ENCODE measurements at places on chromosomes 2 and 18.

- DNase-seq: no peak
Observed at GRCh38 chr2:20170704-20171250, 54.2 kb downstream of the SDC1 start.

- no peak for DNase-seq
Observed at GRCh38 chr18:13521418-13521817, 204.9 kb downstream of the FAM210A start.

DNA sequence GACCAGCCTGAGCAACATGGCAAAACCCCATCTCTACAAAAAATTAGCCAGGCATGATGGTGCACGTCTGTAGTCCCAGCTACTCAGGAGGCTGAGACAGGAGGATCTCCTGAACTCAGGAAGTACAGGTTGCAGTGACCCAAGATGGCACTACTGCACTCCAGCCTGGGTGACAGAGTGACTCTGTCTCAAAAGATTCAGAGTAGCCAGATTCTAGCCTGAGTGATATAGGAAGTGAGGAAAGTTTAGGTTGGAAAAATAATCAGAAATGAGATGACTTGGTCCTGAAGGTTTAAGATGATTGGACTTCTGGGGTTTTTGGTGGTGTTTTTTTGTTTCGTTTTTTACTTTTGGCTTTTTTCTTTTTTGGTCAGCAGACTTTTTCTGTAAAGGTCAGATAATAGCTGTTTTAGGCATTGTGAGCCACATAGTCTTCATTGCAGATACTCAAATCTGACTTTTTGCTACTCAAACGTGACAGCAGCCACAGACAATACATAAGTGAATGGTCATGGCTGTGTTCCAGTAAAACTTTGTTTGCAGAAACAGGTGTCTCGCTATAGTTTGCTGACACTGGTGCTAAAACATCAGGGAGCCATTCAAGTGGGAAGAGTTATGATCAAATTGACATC, 104.1 kb upstream of the UBXN4 start:
- DNase-seq: no peak

DNA sequence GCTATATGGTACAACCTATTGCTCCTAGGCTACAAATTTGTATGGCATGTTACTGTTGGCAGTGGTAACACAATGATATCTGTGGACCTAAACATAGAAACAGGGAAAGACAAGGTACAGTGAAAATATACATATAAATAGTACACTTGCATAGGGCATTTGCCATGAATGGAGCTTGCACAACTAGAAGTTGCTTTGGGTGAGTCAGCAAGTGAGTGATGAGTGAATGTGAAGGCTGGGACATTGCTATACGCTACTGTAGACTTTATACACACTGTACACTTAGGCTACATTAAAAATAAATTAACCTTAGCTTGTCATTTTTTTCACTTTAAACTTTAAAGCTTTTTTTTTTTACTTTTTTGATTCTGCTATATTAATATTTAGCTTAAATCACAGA, 500.0 kb upstream of the SETBP1 start:
- DNase-seq: no peak

- no peak for DNase-seq
Observed at GRCh38 chr2:107308835-107309234, 422.9 kb upstream of the ST6GAL2 start.

DNA sequence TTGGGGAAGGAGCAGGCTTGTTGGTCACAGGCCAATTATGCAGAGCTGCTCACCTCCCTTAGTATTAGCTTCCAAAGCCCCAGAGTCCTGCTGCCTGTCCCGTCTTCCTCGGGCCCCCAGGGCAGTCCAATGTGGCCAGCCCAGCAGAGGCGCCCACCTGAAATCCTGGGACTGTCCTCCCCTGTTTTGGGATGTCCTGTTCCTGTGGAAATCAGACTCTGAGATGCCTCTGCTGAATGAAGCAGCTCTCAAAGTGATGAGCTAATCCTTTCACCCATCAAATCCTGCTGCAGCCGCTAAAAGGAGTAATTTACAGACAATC, 105.3 kb downstream of the CABLES1 start:
- DNase-seq: no peak

DNA sequence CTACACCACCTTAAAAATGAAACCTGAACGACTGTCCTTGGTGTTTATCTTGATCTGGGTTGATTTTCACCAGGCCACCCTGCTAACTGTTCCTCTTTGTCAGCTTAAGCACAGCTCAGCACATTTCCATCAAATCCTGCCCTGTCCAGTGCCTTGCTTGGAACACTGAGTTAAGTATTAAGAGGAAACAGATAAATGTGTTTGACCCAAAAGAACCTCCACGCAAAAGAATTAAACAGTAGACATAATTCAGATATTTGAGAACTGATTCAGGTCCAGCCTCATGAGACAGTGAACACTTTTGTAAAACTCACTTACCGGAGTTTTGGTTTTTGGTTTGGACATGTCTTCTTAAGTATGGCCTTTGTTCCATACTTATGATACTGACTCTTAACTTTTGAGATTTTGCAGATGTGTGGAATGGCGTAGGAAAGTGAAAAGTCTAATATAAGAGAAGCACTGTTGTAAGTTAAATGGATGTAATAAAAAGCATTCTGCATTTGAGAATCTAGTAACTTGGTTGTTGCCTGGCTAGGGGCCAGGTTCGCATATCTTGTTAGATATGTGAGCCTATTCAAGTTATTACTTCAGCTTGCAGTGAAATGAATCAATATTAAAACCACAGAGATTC, 88.9 kb upstream of the SERPINE2 start:
- DNase-seq: no peak

GRCh38 chr2:221600388-221600787, 28.3 kb upstream of the EPHA4 start:
- DNase-seq: no peak

DNA sequence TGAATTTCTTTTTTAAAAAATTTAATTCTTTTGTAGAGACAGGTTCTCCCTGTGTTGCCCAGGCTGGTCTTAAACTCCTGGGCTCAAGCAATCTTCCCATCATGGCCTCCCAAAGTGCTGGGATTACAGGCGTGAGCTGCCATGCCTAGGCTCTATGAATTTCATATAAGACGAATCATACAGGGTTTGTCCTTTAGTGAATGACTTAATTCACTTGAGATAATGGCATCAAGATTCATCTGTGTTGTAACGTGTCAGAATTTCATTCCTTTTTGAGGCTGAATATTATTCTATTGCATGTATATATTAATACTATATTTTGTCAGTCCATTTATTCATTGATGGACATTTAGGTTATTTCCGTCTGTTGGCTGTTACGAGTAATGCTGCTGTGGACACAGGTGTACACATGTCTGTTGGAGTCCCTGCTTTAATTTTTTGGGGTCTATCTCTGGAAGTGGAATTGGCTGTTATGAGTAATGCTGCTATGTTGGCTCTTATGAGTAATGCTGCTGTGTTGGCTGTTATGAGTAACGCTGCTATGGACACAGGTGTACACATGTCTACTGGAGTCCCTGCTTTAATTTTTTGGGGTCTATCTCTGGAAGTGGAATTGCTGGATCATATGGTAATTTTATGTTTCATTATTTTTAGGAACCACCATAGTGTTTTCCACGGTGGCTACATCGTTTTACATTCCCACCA, 210.6 kb downstream of the CAMKMT start:
- no peak for DNase-seq

DNA sequence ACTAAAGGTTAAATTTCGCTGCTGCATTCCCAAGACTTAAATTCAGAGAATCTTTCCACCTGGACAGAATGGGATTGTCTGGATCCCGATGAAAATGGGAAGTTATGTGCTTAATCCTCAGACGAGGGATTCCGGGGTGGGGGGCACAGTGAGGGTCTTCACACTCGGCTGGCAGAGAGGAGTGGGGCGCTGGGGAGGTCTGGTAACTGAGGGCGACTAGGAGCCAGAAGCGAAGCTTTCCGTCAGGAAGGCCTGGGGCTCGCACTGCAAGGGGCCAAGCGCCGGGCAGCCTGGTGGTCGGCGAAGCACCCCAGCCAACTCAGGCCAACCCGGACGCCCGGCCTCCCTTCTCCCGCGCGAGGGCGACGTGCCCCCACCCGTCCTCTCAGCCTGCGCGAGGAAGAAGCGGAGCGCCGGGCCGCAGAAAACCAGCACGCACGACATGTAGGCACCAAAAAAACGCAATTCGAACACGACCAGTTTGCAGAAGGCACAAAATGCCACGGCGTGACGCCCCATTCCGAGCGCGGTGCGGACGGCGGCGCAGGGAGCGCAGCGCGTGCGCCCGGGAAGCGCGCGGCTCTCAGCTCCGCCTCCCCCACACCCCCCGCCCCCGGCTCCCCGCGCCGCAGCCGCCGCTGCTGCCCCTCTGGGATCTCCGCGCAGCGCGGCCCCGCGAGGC, 188.1 kb downstream of the ZEB2 start:
- peak; percentile 30 for DNase-seq

DNA sequence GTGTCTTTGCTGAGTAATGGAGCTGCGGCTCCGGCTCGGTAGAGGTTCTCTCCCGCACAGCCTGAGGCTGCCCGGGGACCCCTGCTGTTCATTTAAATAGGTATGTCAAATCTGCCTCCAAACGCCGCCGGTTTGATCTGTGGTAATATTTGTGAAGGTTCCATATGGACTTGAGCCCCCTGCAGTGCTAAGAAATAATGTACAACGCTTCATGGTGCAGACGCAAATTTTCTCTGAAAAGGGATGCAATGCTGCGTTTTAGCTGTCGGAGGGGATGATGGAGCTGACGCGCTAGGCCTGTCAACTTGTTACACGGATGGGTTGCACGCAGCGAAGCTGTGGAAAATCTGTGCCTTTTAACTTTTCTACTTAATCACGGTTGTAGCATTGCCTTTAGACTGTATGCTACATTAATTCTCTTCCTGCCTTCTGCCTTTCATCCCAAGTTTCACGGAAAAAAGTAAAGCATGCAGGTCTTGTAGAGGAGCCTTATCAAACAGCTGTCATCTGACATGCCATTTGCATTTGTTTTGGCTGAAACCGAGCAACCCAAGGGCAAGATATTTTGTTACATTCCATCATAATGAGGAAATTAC, 43.2 kb downstream of the MRPS9 start:
- DNase-seq: no peak

DNA sequence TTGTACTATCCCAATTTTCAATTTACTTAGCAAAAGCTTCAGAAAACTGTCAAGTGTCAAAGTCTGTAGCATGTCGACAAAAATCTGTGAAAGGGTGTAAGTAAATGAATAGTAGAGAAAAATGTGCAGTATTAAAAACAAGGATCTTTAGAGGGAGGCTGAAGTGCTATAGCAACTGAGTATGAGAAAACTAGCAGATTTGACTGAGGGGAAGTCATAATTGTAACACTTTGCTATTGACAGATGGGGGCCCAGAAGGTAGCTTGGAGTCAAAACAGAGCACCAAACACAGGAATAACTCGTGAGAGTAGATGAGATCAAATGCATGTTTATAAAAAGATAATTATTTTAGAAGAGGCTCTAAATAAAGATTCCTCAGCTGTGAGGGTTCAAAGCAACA, 657.7 kb downstream of the TMEM182 start:
- no peak for DNase-seq

GRCh38 chr2:102520009-102520408, 47.0 kb downstream of the SLC9A4 start:
- DNase-seq: no peak

DNA sequence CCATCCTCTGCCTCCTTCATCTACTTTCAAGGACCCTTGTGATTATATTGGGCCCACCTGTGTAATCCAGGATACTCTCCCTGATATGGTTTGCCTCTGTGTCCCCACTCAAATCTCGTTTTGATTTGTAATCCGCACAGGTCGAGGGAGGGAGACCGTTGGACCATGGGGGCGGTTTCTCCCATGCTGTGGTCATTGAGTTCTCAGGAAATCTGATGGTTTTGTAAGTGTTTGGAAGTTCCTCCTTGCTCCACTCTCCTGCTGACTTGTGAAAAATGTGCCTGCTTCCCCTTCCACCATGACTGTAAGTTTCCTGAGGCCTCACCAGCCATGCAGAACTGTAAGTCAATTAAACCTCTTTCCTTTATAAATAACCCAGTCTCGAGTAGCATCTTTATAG, 42.0 kb upstream of the EML6 start:
- no peak for DNase-seq

- no peak for DNase-seq
Observed at GRCh38 chr2:67581751-67582150, 184.6 kb downstream of the ETAA1 start.

GRCh38 chr2:130353291-130354138, 2.3 kb upstream of the PTPN18 start:
- DNase-seq: no peak

DNA sequence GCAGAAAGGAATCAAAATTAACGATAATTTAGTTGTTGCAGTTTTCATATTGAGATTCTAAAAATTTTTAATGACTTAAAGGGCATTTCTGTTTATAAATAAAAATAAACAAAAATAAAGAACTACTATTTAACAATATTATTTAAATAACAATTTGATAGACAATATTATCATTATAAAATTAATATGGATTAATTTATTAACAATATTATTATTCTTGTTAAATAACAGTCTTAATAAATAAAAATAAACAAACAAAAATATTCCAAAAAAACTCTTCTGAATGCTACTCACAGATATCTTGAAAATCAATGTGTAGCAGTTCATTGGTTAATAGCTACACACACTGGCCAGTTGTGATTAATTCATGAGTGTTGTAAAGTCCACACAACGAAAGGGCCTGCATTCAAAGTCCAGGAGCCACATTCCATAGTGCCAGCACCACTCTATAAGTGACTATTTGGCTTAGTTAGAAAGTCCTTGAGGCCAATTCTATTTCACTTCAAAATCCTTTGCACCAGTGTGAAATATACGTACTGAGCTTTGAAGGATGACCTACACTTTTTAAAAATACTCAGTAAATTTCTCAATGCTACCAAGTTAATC, 117.1 kb downstream of the ZNF521 start:
- no peak for DNase-seq

DNA sequence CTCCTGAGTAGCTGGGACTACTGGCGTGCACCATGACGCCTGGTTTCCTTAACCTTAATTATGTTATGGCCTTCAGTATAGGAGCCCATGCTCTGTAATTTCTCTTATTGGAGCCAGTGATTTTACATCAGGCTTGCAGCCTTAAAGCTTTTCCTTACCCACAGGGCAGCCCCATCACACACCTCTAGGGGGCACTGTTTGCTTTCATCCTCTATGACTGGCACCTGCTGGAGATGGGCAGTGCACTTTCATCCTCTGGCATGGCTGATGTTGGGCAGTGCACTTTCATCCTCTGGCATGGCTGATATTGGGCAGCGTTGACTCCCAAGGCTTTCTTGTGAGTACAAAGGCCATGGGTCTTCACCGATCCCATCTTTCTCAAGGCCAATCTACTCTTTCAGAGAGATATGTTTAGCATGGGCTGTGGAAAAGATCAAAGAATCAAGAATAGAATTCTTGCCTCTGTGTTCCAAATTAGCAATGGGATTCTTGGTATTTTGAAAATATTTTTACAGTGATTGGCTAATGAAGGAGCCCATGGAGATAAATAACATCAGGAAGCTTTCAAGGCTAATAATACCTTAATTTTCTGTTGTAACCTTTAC, 80.7 kb upstream of the MEX3C start:
- peak; percentile 67 for DNase-seq

- DNase-seq: no peak
Observed at GRCh38 chr2:231939022-231939421, 12.8 kb upstream of the NPPC start.

- no peak for DNase-seq
Observed at GRCh38 chr2:165610591-165611029, 141.1 kb downstream of the CSRNP3 start.
